T-helper 9 cell (primary cell): ENCODE measurements at places on chromosomes 5 and 9.

- DNase-seq, result no peak
These were observed 581 bp upstream of the C9orf40 start for GRCh38 chr9:74953235-74953751.

DNA sequence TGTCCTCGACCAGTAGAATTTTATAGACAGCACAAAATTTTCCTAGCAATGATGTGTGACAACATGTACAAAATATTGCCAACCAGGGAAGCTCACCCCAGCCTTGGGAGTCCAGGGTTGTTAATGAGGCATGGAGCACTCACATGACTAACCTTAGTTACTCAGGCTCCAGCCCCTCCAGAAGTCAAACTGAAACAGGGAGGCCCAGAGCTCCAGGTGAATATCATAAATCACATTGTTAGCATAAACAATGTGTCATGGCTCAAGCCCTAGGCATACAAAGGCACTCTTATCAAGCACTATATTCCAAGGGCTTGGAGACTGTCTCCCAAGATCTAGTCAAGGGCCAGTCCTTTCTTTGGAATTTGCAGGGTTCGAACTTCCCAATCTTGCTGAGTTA is 44.4 kb downstream of the TNFAIP8 start:
- no peak for DNase-seq

GRCh38 chr9:130132746-130133145 is 39.5 kb upstream of the NCS1 start:
- no peak for DNase-seq

DNA sequence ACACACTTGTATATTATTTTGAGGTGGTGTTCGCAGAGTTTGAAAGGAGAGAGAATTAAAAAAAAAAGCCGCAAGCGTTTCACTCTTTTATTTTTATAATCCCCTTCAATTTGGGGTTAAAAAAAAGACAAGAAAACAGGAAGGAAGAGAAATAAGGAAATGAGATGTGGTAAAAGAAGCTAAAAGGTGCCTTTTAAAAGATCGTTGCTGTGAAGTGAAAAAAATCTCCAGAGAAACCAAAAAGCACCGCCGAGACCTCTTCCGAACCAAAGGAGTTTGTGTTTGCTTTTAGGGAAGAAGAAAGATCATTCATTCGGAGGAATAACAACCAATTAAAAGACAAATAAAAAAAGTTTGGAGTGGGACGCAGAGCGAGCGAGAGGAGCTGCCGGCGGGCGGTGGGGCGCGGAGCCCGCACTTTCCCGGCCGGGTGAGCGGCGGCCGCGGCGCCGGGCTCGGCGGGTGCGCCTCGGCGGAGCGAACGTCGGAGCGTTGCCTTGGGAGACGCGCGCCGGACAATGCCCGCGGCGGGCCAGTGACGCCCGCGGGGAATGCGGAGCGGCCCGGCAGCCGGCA is 355 bp downstream of the TLE4 start:
- DNase-seq, result no peak

- DNase-seq, result no peak
These were observed 1076.7 kb downstream of the NR2F1-AS1 start for GRCh38 chr5:92504346-92504745.
